Activated T-cell treated with anti-CD3 and anti-CD28 coated beads for 4 hours (primary cell): ENCODE measurements at places on chromosomes 3 and 15.

DNA sequence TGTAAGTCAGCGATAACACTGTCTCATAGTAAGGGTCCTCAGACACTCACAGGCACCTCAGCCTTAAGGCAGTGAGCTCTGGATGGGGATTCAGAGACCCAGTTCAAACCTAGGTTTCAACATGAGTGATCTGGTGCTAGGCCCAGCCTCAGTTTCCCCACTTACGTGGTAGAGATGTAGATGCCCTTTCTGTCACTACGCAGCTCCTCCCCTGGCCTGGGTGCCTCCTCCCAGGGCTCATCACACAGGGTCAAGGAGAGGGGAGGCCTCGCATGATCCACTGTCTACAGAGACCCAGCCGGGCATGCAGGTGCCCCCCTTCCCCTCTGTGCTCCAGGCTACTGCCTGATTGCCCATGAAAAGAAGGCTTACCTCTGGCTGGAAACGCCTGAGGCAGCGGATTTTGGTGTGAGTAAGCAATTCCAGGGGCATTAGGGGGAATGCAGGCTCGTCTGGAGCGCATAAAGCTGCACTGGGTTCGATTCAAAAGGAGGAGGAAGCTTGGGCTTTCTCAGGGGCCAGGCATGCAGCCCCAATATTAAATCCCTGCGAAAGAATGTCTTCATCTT is 69.8 kb upstream of the ANKRD34C start:
- no peak for DNase-seq

DNA sequence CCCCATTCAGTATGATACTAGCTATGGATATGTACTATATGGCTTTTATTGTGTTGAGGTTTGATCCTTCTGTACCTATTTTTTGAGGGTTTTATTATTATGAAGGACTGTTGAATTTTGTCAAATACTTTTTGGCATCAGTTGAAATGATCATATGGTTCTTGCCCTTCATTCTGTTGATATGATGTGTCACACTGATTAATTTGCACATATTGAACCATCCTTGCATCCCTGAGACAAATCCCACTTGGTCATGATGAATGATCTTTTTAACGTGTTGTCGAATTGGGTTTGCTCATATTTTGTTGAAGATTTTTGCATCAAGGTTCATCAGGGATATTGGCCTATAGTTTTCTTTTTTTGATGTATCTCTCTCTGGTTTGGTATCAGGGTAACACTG is 61.0 kb downstream of the RASA2 start:
- DNase-seq: no peak

- no peak for DNase-seq
Measured at GRCh38 chr3:127711021-127711695, 38.4 kb downstream of the ABTB1 start.

DNA sequence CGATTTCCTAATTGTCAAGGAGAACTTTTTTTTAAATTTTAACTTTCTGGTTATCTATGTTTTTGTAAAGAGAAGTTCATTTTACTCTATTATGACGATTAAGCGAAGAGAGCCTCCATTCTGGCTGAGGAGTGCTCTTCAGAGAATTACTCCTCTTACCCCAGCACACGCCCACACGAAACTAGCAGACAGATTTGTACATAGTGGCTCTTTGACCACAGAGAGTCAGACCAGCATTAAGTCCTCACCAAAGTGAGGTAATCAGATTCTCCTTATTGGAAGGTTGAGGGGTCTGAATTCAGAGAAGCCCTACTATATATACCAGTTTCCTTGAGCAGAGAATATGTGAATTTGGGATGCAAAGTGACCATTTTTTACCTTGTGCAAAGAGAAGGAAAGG is 204.8 kb upstream of the TSC22D2 start:
- no peak for DNase-seq

- DNase-seq: no peak
Measured at GRCh38 chr15:64213646-64214045, 50.8 kb upstream of the PPIB start.

DNA sequence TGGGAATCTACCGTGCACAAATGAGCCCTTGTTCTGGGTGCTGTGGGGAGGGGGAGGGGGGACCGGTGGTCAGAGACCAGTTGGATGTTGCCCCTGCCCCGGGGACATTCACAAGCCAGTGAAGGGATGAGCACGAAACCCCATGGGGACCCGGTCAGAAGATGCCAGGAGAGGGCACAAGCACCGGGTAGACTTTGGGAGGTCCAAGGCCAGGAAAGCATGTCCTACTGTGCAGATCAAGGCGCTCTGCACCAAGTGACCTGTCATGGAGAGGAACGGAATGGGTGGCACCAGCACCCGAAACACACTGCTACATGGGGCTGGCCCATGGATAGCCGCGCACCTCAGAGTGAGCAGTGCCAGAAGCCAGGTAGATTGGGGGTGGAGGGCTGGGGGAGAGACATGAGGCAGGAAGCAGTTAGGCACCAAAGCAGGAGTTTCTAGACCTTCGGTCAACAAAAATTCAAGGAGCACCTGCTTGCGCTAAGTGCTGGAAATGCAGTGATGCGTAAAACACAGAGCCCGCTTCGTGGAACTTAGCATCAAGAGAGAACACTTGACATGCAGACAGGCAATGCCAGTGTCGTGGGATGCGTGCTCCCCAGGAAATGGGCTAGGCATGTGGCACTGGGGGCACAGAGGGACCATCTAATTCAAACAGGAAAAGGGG is 99.1 kb downstream of the CPN2 start:
- DNase-seq: no peak

- no peak for DNase-seq
Measured at GRCh38 chr3:144391236-144391635, 419.6 kb downstream of the DIPK2A start.

- DNase-seq: no peak
Measured at GRCh38 chr3:42612928-42613327, 12.4 kb downstream of the NKTR start.

DNA sequence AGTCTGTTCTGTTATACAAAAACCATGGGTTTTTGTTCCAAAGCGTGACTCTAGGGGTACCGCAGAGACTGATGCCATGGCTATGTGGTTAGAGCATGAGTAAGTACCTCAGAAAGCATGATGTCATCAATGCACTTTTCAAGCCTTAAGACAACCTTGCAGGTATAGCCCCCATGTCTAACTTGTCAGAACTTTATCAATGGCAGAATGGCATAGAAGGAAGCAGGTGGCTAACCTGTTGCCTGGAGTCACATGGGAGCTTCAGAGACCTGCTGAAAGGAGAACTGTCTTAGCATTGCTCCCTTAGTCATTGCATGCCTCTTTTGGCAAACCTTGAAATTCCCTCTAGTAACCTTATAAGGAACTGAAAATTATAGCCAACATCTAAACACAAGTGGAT is 52.5 kb downstream of the EOMES start:
- DNase-seq: no peak

GRCh38 chr3:9068051-9068450 is 104.8 kb upstream of the RAD18 start:
- no peak for DNase-seq
